ENCODE measurements at places on chromosomes 4 and X.
A peak's percentile ranks its signal among the peaks of the same experiment; 100 is the strongest.

- H3K4me1 ChIP-seq, result peaks cover 4% of the 10 kb centered on the region
- no peaks in the 10 kb centered on the region for H3K27me3 ChIP-seq
- no peak overlapping the region for H3K4me3 ChIP-seq
- H3K27ac ChIP-seq, result no peak overlapping the region
- no peaks in the 10 kb centered on the region for H3K36me3 ChIP-seq
These were observed 67.3 kb upstream of the IL13RA1 start for GRCh38 chrX:118660085-118660484.

- no peaks in the 10 kb centered on the region for H3K27me3 ChIP-seq
- no peak for DNase-seq
- no peak overlapping the region for H3K4me3 ChIP-seq
- H3K27ac ChIP-seq, result no peak overlapping the region
- no peaks in the 10 kb centered on the region for H3K36me3 ChIP-seq
- H3K4me1 ChIP-seq, result no peaks in the 10 kb centered on the region
These were observed 381.7 kb downstream of the STPG2 start for GRCh38 chr4:97761445-97762114.

GRCh38 chrX:95860127-95860526 lies 824.5 kb upstream of the DIAPH2 start:
- no peak overlapping the region for H3K27ac ChIP-seq
- no peak overlapping the region for H3K4me3 ChIP-seq
- DNase-seq, result no peak
- no peaks in the 10 kb centered on the region for H3K36me3 ChIP-seq
- H3K27me3 ChIP-seq, result no peaks in the 10 kb centered on the region

DNA sequence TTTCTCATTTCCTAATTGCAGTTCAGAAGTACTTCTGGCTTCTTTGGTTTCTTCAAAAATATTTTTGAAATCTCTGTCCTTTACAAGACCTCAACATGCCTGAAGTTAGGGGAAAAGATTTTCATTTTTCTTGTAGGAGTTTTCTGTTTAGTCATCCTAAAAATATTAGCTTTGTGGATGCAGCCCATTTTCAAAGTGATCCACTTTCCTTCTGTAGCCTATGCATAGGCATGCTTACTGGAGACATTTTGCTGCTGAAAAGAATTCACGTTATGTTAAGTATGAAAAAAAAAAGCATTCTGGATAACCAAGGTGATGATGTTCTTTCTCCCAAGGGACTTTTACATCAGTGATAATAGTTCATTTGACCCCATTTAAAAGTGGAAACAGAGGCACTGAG lies 245.6 kb downstream of the THOC2 start:
- DNase-seq, result peak; percentile 39
- no peaks in the 10 kb centered on the region for H3K36me3 ChIP-seq
- H3K27me3 ChIP-seq, result no peaks in the 10 kb centered on the region

DNA sequence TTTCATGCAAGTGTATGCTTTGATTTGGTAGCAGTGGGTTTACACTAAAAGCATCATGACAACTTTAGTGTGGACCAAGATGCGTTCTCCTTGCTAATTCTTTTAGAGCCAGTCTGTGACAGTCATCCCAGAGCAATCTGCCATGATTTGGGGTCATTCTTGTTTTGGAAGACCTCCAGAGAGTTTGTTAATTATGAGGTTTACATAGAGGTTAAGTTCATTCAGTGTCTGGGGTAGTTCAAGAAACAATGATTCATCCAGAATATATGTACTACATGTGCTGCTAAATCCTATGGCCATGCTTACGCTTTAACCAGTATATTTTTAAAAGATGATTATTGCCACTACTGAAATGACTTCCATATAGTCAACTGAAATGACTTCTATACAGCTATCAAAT lies 328.5 kb upstream of the AGA start:
- DNase-seq, result no peak
- H3K27ac ChIP-seq, result no peak overlapping the region
- no peaks in the 10 kb centered on the region for H3K4me1 ChIP-seq
- no peaks in the 10 kb centered on the region for H3K27me3 ChIP-seq

DNA sequence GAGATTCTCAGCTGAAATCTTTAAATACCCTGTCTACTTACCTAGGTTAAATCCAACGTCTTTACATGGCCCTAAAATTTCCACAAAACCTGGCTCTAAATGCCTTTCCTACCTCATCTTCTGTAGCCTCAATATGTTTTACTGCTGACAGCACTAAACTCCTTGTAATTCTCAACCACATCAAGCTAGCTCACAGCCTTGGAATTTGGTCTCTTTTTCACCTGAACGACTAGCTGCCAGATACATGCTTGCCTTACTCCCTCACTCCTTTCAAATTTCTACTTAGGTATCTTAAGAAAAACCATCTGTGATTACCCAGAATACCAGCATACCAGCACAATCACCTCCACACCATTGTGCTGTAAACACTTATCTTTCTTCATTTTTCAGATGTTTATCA lies 635.6 kb upstream of the PCDH10 start:
- H3K4me3 ChIP-seq, result no peak overlapping the region
- no peak overlapping the region for H3K27ac ChIP-seq
- no peaks in the 10 kb centered on the region for H3K27me3 ChIP-seq

DNA sequence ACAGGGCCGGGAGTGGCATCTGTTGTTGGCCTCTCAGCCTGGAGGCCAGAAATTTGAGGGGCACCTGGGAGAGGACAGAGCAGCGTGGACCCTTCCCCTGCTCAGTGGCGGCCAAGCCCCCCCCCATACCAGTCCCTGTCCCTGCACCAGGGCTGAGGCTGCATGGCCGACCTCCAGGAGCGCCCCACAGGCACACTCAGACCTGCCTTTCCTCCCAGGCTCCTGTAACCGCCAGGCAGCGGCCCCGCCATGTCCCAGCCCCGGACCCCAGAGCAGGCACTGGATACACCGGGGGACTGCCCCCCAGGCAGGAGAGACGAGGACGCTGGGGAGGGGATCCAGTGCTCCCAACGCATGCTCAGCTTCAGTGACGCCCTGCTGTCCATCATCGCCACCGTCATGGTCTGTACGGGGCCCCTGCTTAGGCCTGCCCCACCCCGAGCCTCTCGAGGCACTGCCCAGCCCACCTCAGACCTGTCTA lies 15.3 kb downstream of the TMEM175 start:
- H3K4me3 ChIP-seq, result no peak overlapping the region
- no peaks in the 10 kb centered on the region for H3K27me3 ChIP-seq
- H3K36me3 ChIP-seq, result no peaks in the 10 kb centered on the region
- no peak for DNase-seq

GRCh38 chr4:102268355-102268754 lies 76.9 kb downstream of the SLC39A8 start:
- H3K4me3 ChIP-seq, result no peak overlapping the region
- no peaks in the 10 kb centered on the region for H3K27me3 ChIP-seq
- DNase-seq, result no peak
- H3K36me3 ChIP-seq, result no peaks in the 10 kb centered on the region
- no peak overlapping the region for H3K27ac ChIP-seq

GRCh38 chr4:154625971-154626370 lies 13.5 kb upstream of the FGG start:
- H3K36me3 ChIP-seq, result no peaks in the 10 kb centered on the region
- H3K27me3 ChIP-seq, result peaks cover 37% of the 10 kb centered on the region
- no peaks in the 10 kb centered on the region for H3K4me1 ChIP-seq
- H3K4me3 ChIP-seq, result no peak overlapping the region
- peak; percentile 7 for DNase-seq

- H3K27ac ChIP-seq, result no peak overlapping the region
- no peaks in the 10 kb centered on the region for H3K4me1 ChIP-seq
- H3K36me3 ChIP-seq, result no peaks in the 10 kb centered on the region
- DNase-seq, result peak; percentile 32
- H3K27me3 ChIP-seq, result no peaks in the 10 kb centered on the region
- H3K4me3 ChIP-seq, result no peak overlapping the region
These were observed 95.4 kb downstream of the NAF1 start for GRCh38 chr4:163071308-163071707.

GRCh38 chr4:73019462-73020047 lies 50.0 kb downstream of the COX18 start:
- DNase-seq, result peak; percentile 76
- no peak overlapping the region for H3K27ac ChIP-seq
- no peaks in the 10 kb centered on the region for H3K36me3 ChIP-seq
- H3K27me3 ChIP-seq, result peaks cover 8% of the 10 kb centered on the region

GRCh38 chr4:110950731-110951130 lies 327.9 kb upstream of the PITX2 start:
- H3K27ac ChIP-seq, result no peak overlapping the region
- DNase-seq, result no peak
- H3K27me3 ChIP-seq, result no peaks in the 10 kb centered on the region

DNA sequence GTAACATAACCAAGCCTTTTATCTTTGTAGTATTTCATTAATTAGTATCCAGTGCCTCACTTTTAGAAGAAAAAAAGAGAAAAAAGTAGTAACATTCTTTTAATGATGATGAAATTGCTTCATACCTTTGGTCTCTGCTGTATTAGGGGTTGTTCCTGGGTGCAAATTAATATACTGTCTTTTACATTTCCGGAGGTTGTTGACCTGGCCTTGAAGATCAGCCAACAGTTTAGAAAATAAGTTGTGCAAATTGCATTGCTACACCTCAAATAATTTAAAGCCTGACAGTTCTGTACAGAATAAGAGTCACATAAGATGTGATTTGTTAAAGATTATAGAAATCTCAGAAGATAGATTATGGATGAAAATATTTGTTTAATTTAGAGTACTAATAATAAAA lies 3.8 kb downstream of the NFKB1 start:
- peaks cover 47% of the 10 kb centered on the region for H3K4me1 ChIP-seq
- no peaks in the 10 kb centered on the region for H3K27me3 ChIP-seq
- no peak for DNase-seq
- peak overlapping the region; percentile 99 for H3K4me3 ChIP-seq

DNA sequence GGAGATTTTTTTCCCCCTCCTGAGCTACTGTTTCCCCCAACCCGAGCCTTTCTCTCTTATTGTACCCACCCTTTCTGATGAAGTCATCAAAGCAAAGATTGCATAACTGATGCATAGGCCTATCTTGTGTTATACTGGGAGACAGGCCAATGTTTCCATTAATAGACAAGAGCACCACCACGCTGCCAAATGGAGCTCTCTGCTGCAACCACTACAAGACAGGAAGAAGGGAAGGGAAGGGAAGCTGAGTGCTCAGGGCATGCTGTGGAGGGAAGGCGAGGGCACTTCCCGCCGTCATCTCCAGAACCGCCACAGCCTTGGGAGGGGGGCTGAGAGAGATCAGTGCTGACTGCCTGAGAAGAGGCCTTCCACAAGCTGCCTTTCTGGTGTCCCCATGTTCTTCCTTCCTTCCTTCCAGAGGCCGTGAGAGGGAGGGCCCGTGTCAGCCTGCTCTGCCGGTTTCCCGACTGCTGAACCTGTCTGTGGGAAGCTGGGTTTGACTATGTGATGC lies 75.0 kb downstream of the MGST2 start:
- DNase-seq, result peak; percentile 94
- peak overlapping the region; percentile 1 for H3K27ac ChIP-seq
- no peak overlapping the region for H3K4me3 ChIP-seq

DNA sequence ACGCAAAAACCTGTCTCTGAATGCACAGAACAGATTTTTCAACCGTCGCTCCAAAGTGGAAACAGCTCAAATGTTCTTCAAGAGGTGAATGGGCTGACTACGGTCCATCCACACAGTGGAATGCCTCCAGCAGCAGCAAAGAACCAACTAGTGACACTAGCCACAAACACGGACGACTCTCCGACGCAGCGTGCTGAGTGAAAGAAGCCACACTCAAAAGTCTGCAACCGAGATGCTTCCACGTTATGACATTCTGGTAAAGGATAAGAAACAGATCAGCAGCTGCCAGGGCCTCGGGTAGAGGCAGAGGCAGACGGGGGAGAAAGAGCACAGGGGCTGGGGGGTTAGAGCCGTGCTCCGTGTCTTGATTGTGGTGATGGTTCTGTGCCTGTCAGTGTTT lies 125.2 kb downstream of the AFAP1 start:
- DNase-seq, result no peak
- peaks cover 69% of the 10 kb centered on the region for H3K36me3 ChIP-seq
- H3K4me1 ChIP-seq, result peaks cover 47% of the 10 kb centered on the region
- peak overlapping the region; percentile 67 for H3K27ac ChIP-seq

GRCh38 chr4:186190581-186191199 lies 677 bp upstream of the CYP4V2 start:
- H3K4me1 ChIP-seq, result peaks cover 5% of the 10 kb centered on the region
- DNase-seq, result peak; percentile 45
- H3K36me3 ChIP-seq, result no peaks in the 10 kb centered on the region
- H3K27me3 ChIP-seq, result no peaks in the 10 kb centered on the region

GRCh38 chrX:48649102-48649501 lies 34.5 kb upstream of the WAS start:
- H3K27ac ChIP-seq, result no peak overlapping the region
- DNase-seq, result no peak
- no peaks in the 10 kb centered on the region for H3K27me3 ChIP-seq
- H3K36me3 ChIP-seq, result no peaks in the 10 kb centered on the region

DNA sequence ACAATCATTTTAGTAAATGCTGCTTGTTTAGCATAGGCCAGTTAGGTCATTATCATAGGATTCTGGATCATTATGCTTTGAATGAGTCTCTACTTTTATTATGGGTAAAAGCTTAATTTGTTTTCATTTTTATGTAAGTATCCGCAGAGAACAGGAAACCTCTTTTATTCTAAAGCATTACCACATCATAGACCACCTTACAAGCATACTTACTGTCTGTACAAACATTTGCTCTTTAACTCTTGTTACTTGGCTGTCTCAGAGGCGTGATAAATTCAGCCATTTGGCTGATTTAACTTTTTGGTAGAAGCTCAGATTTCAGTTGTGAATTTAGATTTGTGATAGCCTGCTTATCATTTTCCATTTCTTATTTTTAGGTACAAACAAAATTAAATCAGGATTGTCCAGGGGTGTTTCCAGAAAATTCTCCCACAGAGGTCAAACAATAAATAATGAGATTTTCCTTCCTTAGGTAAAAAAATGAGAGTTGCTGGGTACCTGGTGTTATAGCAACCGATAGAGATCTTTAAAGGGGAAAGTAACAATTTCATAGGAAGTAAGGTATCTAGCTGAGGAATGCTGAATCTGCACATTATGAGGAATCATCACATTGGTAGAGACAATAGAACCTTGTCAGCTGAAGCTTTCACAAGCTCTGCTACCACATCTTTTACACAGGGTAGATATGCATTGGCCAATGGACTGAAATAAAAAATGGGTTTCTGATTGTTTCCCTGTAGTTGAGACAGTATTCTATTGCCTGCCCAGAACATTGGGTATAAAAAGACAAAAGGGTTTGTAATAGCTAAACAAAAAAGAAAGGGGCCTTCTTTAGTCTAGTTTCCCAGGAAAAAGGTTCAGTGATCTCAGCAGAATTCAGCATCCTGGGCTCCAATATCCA lies 62.5 kb downstream of the NDNF start:
- no peaks in the 10 kb centered on the region for H3K36me3 ChIP-seq
- no peaks in the 10 kb centered on the region for H3K27me3 ChIP-seq
- no peak overlapping the region for H3K4me3 ChIP-seq
- H3K27ac ChIP-seq, result no peak overlapping the region
- H3K4me1 ChIP-seq, result no peaks in the 10 kb centered on the region
- no peak for DNase-seq

- no peak overlapping the region for H3K27ac ChIP-seq
- no peaks in the 10 kb centered on the region for H3K4me1 ChIP-seq
- no peak for DNase-seq
- no peaks in the 10 kb centered on the region for H3K36me3 ChIP-seq
These were observed 343.6 kb downstream of the SPRY1 start for GRCh38 chr4:123740236-123740635.

Data from GM23248 (cell line).